ENCODE measurements at places on chromosomes 11 and 22.

- DNase-seq, result no peak
Observed at GRCh38 chr11:9787981-9788521, 124.2 kb downstream of the SWAP70 start.

- no peak for DNase-seq
Observed at GRCh38 chr11:18766015-18766414, 25.6 kb downstream of the PTPN5 start.

- DNase-seq, result no peak
Observed at GRCh38 chr11:98771791-98772190, 249.0 kb upstream of the CNTN5 start.

- no peak for DNase-seq
Observed at GRCh38 chr11:95788921-95789505, 569 bp downstream of the FAM76B start.

DNA sequence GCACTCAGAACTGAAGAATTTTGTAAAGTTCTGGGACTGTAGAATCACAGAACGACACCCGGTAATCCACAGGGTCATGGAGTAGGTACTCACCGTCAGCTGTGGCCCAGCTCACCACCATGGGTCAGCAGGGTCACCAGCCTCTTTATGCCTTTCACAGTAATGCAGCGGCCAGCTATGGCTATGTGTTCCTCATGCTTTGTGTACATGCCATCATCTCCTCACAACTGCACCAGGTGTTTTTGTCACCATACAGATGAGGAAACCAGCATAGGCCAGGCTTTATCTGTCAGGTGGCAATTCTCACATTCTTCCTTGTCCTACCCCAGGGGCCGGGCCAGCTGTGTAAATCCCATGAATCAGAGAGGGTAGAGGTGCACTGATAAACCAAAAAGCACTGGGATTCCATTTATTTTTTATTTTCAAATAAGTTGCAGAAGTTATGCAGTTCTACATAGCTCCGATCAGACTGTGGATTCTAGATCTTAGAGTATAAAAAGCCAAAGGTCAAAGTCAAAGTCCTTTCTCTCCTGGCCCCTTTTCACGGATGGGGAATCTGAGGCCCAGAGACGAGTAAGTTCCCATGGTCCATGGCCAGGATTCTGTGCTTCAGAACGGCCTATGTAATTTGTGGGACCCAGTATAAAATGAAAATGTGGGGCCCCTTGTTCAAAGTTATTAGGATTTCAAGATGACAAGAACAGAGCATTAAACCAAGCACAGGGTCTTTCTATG is 17.5 kb downstream of the TSKU start:
- no peak for DNase-seq

GRCh38 chr11:11454671-11455223 is 101.7 kb upstream of the CSNK2A3 start:
- no peak for DNase-seq

GRCh38 chr11:15097411-15097810 is 17.3 kb upstream of the INSC start:
- no peak for DNase-seq

GRCh38 chr11:73350908-73351636 is 25.1 kb upstream of the RELT start:
- DNase-seq, result no peak

DNA sequence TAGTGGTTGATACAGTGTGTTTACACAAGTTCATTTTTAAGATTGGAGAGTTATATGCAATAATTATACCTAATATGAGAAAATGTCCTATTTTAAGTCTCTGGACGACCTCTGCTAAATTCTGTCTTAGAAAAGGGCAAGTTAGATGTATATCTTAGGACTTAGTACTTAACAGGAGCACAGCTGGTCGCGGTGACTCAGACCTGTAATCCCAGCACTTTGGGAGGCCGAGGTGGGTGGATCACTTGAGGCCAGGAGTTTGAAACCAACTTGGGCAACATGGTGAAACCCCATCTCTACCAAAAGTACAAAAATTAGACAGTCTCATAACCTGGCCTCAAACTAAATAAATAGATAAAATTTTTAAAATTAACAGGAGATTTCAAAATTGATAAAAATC is 27.2 kb downstream of the BSX start:
- no peak for DNase-seq
